ENCODE measurements at places on chromosomes 12 and 14. TPM values are rescaled to one million over a fixed set of nuclear protein-coding genes. Genes with fewer than 3 reads are reported as not detected.
A peak's percentile ranks its signal among the peaks of the same experiment; 100 is the strongest.

C1S gene
- total RNA-seq: 593 TPM

CCDC177 gene
- total RNA-seq: not detected

DNA sequence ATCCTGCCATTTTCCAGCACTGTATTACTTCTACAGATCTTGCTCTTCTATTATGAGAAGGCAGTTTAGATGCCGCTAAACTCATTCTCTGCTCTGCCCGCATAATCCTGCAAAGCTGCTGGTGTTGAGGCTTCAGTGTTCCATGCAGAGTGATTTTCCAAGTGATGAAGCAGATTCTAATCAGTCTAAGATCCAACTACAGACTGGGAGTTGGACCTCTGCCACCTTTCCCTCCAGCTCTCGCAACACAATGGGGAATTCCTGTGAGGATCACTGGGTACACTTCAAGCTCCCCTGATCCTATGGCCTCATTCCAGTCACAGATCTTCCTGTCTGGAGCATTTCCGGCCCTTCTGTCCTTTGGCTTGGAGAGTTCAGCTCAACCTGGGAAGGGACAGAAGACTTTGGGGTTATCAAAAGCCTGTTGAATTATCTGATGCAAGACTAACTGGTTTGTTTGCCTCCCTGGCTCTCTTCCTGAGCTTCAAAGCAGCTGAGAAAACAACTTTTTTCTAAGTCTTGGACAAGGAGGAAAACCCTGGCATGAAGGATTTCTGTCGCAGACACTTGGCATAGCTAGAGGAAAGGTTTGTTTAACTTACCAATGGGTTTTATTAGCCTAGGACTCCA lies 333.9 kb downstream of the ZFP36L1 start:
- DNase-seq: no peak

DNA sequence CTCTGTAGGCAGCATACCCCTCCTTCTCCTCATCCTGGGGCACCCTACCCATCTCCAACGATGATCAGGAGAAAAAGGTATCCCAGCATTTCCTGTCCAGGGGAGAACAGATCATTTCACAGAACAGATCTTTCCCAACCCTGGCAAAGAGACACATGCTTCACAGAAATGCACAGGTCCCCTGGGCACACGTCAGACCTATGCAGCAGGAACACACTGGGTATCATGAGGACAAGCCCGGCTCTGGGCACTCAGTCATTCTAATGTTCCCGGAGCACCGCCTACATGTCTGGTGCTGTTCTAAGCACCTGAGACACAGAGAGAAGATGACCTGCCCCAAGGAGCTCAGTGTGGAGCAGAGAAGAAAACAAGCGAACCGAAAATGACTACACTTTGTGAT lies 56.2 kb downstream of the ACTN1 start:
- no peak for DNase-seq

DNA sequence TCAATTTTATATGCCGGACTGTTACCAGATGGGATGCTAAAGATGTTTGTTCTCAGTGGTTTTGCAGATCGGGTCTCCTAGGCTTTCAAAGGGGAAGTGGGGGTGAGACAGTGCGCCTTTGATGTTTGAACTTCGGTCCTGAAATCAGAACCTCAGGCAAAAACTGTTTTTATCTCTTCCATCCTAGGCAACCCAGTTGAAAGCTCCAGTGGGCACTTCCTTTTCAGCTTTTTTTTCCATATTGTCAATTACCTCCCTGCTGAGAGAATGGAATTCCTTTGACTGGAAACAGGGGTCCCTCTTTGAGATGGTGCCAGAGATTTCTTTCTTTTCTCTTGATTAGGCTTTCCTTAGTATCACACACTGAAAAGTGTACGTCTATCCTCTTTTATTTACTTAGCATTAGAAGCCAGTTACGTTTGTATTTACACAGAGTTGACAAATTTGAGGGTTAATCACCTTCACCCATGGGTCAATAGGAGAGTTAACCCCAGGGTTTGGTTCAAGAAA lies 40.0 kb downstream of the NUAK1 start:
- DNase-seq: no peak

DNA sequence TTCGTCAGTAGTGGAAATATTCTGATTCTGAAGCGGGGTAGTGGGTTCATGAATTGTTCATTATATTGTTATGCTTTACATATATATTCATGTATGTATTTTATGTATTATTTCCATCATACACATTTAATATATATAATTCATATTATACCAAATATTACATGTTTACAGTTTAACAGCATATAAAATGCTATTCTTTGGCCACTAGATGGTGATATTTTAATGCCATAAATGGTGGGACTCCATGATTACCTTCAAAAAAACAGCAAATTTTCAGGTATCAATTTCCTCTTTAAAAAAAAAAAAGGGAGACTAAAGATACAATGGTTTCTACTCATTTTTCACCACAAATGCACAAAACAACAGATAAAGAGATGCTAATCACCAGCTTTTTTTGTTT lies 41.0 kb downstream of the BDKRB1 start:
- DNase-seq: no peak

DNA sequence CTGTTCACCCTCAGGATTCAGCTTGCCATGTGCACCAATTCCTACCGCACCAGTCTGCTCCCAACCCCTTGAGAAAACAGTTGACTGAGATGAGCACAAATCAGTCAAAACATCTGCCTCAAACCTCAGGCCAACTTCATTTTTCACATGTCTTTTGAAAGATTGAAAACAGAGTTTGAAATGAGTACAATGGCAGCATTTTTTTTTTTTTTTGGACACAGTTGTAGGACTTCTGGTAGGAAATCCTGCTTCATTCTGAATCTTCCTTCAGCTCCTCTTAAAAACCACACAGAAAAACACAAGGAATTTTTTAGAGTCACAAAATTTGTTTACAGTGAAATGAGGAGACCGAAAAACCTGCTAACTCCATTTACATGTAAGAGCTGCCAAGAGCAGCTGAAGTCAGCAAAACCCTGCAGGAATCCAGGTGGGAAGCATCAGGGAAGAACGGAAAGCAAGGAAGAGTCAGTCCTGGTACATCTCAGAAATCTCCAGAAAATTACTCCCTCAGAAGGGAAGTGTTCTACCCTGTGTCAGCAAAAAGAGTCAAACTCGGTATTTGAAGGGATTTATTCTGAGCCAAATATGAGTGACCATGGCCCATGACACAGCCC lies 100.3 kb upstream of the TMTC1 start:
- no peak for DNase-seq

- DNase-seq: peak; percentile 80
Measured at GRCh38 chr14:95236221-95236620, 78.9 kb upstream of the DICER1 start.

- DNase-seq: no peak
Measured at GRCh38 chr12:132506328-132507160, 16.6 kb downstream of the FBRSL1 start.

All from mesenteric fat pad (tissue), 1 donor.